ENCODE measurements at places on chromosomes 6 and 20. TPM values are rescaled to one million over a fixed set of nuclear protein-coding genes. Genes with fewer than 3 reads are reported as not detected.

DNA sequence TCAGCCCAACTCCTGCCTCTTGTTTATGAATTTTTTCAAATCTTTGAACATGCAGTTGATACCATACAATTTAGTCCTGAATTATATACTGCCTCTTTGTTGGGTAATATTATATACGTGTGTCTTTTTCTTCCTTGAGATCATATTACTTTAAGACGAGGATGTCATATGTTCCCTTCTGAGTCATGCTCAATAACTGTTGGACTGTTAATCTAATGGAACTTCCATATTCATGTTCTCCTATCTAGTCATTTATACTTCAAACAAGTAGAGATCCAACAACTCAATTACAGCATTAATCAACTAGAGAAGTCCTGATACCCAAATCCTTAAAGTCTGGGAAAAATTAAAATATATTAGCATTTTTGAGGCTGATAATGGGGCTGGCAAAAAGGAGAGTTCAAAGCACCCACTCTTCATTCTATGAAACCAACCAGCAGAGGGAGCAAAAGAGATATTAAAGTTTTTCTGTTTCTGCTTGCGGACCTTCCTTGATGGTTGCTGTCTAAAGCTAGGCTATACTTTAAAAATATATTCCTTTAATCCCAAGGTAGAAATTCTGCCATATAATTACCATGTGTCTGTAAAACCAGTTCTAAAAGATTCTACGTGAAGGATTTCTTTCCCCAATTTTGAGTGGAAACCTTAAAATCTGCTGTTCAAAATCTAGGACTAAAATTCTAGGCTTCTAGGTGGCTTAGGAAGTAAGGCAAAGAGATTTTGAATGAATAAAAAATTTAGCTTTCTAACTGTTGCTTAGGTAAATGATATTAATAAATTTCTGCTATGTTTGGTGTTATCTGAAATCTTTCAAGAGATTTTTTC lies 498.9 kb downstream of the BCKDHB start:
- H3K27ac ChIP-seq = no peak overlapping the region
- H3K27me3 ChIP-seq = no peaks in the 10 kb centered on the region
- DNase-seq = no peak
- H3K36me3 ChIP-seq = no peaks in the 10 kb centered on the region
- H3K4me3 ChIP-seq = no peak overlapping the region

DNA sequence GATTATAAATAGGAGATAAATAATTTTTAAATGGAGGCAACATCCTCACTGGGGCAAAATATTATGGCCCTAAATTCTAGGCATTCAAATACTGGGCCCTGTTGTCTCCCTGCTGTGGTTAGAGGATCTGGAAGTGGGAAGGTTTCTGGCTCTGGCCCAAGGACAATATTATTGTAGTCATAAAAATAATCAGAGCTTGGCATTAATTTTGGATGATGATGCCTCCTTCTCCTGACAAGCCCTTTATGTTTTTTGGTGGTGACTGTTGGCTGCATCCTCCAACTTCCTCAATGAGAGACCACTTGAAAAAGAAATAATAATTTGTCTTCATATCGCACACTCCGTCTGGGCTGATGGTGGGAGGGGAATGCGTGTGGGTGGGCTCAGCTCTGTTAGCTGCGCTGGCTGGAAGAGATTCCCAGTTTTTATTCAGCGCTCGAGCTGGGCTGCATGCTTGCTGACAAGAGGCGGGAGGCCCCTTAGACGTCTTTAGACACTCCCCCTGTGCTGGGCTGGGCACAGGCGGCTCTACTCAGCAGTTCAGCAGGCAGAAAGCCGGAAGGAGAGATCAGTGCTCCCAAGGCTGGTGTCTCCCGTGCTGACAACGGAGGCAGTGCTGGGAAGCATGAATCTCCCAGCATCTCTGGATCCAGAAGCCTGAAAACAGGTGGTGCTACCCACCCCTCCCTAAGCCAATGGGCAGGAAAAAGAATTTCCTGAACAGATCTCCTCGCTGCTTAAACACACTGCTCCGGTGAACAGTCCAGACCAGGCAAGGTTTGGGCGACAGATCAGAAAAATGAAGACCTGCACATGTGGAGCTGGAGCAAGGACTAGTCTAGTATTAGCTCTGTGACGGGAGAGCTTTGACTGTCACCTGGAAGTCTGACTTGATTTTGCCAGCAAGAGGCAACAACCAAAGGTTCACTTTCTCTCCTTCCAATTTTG lies 97.7 kb downstream of the SYCP2 start:
- no peak overlapping the region for H3K27ac ChIP-seq
- H3K4me3 ChIP-seq = peak overlapping the region; percentile 24
- H3K27me3 ChIP-seq = peaks cover 42% of the 10 kb centered on the region
- H3K4me1 ChIP-seq = peaks cover 20% of the 10 kb centered on the region

Gene FIG4
- 18.5 TPM for total RNA-seq

DNA sequence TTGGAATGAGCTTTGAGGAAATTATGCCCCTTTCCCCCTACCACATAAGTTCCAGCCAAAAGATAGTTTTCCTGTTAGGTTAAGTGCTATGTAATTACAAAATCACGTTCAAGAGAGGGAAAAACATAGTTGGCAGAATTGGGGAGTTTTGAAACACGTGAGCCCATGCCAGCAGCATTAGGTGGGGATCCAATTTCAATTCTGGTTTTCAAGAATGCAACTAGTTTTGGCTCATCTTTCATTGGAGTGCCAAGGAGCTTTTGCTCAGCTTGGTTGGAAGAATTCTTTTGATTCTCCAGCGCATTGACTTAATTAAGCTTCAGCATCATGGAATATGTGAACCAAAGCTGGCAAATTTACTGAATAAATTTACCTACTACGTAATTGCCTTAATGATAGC lies 95.9 kb downstream of the SAMD5 start:
- H3K4me1 ChIP-seq = peaks cover 12% of the 10 kb centered on the region
- no peak overlapping the region for H3K4me3 ChIP-seq

GRCh38 chr6:78631976-78632375 lies 235.4 kb upstream of the IRAK1BP1 start:
- DNase-seq = no peak
- H3K27ac ChIP-seq = no peak overlapping the region
- H3K36me3 ChIP-seq = no peaks in the 10 kb centered on the region
- H3K4me3 ChIP-seq = no peak overlapping the region
- peaks cover 5% of the 10 kb centered on the region for H3K4me1 ChIP-seq
- H3K27me3 ChIP-seq = no peaks in the 10 kb centered on the region

DNA sequence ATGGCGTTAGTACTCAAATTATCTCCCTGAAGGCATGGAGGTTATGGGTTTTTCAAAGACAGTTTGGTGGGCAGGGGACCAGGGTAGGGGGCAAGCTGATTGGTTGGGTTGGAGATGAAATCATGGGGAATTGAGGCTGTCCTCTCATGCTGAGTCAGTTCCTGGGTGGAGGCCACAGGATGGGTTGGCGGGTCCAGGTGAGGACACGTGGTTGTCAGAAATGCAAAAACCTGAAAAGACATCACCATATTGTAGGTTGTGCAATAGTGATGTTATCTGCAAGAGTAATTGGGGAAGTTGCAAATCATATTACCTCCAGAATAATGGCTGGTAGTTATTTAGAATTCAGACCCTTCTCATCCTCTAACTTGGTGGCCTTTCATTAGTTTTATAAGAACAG lies 30.1 kb downstream of the GPX6 start:
- no peak overlapping the region for H3K4me3 ChIP-seq
- peaks cover 5% of the 10 kb centered on the region for H3K4me1 ChIP-seq
- H3K27me3 ChIP-seq = peaks cover 67% of the 10 kb centered on the region
- H3K27ac ChIP-seq = no peak overlapping the region

Gene ACSS1
- total RNA-seq = 75.3 TPM

GRCh38 chr6:1930356-1930755 lies 315.0 kb downstream of the GMDS start:
- no peak overlapping the region for H3K4me3 ChIP-seq
- H3K4me1 ChIP-seq = no peaks in the 10 kb centered on the region
- H3K36me3 ChIP-seq = no peaks in the 10 kb centered on the region
- no peaks in the 10 kb centered on the region for H3K27me3 ChIP-seq

DNA sequence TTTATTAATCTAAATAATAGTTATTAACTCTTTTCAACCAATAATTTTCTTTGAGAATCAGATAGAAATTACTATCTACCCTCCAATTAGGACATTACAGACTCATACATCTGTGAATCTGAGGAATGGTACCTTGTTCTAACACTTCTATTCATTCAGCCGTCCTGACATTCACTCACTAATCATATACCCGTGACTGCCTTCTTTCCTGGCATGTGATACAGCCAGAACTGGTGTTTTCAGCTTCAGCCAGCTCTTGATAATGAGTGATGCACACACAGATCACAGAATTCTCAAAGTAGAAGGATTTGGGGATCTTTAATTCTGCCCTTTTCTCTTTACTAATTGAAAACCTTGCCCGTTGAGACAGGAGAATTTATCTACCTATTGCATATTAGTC lies 499.9 kb downstream of the UTRN start:
- H3K27me3 ChIP-seq = no peaks in the 10 kb centered on the region
- DNase-seq = no peak
- no peaks in the 10 kb centered on the region for H3K36me3 ChIP-seq

Gene FAM209A
- not detected for total RNA-seq

DNA sequence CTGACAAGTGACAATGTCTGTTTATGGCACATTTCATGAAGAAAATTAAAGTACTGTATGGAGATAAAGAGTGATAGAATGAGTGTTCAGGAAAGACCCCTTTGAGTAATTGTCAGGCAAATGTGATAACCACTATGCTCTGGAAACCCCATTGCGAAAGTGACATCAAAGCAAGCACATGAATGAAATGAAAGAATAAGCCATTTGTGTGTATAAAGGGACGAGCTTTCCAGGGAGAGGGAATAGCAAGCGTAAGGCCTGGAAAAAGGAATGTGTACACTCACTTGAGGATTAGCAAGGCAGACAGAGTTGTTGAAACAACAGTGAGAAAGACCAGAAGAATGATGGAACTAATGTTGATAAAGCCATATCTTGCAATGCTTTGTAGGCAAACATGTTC lies 490.0 kb downstream of the GRIK2 start:
- H3K4me3 ChIP-seq = no peak overlapping the region
- no peaks in the 10 kb centered on the region for H3K27me3 ChIP-seq
- H3K36me3 ChIP-seq = no peaks in the 10 kb centered on the region

Data from esophagus muscularis mucosa (tissue), 4 donors.